ENCODE measurements at places on chromosomes 6 and 20.

GRCh38 chr20:46512943-46513844, at the start of gene ZNF334:
Gene ZNF334 (minus strand): TSS chr20:46513559. CDS start chr20:46512102, 1,457 bp downstream.
- DNase-seq = peak; percentile 37

GRCh38 chr6:87798393-87799278, 96.6 kb upstream of the AKIRIN2 start:
- DNase-seq = no peak

DNA sequence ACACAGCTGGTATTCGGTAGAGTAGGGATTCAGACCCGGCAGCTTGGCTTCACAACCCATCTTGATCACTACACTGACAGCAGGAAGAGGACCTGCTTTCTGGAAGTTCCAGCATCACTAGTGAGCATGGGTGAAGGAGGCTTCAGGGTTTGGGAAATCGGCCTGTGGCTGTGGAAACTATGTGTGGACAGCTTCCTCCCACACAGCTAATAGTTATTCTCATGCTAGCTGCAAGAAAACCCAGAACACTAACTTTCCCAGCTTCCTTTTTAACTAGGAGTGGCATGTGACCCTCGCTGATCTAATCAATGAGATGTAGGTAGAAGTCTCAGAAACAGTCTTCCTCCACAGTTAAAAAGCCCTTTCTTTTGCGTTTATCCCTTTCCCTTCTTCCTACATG, 36.3 kb upstream of the SIRPA start:
- no peak for DNase-seq

- no peak for DNase-seq
Measured at GRCh38 chr6:134619077-134619476, 301.2 kb upstream of the SGK1 start.

DNA sequence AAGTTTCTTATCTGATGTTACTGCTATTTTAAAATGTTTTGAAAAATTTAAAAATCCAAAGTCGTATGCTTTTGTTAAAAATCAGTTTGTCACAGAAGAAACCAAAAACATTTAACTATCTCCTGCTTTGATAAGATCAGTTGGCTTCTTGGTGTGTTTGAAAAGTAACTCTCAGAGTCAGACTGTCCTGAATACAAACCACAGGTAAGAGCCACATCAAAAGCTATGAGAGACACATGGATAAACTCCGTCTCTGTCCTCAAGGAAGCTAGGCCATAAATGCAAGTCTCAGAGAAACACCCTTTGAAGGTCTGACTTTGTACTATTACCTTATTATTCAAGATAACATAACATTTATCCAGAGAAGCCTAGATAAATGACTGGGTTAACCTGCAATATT, 7.7 kb downstream of the HBS1L start:
- DNase-seq = no peak

GRCh38 chr6:169518451-169518850, 183.4 kb downstream of the WDR27 start:
- no peak for DNase-seq

GRCh38 chr6:128174724-128175123, 273.9 kb upstream of the THEMIS start:
- no peak for DNase-seq

- DNase-seq = no peak
Measured at GRCh38 chr6:35199866-35200265, 13.9 kb upstream of the SCUBE3 start.

GRCh38 chr20:4817230-4817671, 95.5 kb downstream of the PRND start:
- DNase-seq = no peak

DNA sequence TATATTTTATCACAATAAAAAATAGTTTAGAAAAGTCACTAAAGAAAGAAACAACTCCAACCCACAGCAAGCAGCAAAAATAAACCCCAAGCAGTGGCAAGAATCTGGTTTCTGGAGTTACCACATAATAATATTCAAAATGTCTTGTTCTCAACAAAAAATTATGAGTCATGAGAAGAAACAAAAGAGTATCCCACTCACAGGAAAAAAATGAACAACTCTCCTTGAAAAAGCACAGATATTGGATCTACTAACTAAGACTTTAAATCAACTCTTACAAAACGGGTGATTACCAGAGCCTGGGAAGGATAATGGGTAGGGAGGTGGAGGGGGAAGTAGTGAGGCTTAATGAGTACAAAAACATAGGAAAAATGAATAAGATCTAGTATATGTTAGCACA, 425.6 kb downstream of the PLCB1 start:
- DNase-seq = no peak

GRCh38 chr20:33407251-33407650, 5.9 kb upstream of the CDK5RAP1 start:
- DNase-seq = no peak

- no peak for DNase-seq
Measured at GRCh38 chr20:49519777-49520359, 37.4 kb upstream of the KCNB1 start.

- DNase-seq = no peak
Measured at GRCh38 chr20:33627577-33628216, 34.4 kb upstream of the C20orf144 start.

DNA sequence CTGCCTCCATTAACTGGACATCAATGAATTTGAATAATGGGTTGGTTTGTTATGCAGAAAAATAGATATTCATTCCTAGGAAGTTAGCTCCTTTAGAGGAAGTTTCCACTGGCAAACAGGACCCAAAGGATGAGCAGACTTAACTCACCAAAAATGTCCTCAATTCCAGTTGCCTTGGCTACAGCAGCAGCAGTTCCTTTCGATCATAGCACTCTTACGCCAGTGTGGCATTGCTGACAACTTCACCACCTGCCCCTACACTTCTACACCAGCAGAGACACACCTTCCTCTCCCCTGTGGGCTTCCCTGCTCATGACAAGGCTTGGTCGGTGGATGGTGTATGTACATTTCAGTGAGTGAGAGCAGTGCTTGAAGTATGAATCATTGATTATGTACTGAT, 532.8 kb downstream of the QKI start:
- DNase-seq = no peak

DNA sequence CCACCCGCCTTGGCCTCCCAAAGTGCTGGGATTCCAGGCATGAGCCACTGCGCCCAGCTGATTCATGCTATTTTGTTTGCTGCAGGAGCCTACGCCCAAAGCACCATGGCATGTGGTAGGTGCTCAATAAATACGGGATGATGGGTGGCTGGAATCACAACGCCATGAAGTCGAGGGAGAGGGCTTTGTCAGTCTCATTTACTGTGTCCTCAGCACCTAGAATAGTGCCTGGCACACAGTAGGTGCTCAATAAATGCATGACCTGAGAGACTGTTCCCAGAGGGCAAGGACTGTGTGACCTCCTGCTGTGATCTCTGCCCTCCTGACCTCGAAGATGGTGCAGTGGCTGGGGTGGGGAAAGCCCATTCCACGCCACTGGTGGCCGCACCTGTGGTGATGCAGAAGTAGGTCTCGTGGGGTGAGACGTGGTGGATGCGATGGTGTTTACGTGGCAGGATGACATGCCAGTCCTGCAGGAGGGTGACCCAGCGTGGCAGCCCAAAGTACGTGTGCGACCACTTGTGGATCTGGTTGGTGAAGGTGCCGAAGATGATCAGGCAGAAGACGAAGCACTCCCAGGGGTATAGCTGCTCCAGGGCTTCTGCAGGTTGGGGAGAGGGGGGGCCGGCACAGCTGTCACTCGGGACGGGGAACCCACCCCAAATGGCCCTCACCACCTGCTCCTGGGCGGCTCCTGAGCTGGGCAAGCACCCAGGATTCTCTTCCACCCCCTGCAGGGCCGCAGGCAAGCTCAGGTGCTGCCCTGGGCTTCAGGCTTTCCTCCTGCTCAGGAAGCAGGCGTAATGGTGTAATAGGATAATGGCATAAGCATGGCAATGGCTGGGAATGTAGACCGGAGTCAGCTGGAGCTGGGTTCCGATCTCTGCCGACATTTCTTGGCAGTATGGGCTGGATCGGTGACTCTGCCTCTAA, 14.9 kb upstream of the UBE2V1 start:
- no peak for DNase-seq

DNA sequence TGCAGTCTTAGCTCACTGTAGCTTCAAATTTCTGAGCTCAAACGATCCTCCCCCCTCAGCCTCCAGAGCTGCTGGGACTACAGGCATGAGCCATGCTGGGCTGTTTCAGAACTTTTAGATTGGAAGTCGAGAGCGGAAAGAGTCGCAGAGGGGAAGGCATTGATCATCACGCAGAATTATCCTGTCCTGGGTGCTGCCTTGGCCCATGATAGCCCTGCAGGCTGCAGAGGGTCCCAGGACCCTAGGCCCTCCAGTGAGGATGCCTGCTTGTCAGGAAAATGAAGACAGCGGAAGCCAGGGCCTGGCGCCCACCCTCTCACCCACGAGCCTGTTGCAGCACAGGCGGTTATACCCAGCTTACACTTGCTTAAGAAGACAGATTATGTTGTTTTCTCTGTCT, 9.1 kb downstream of the TMEM181 start:
- DNase-seq = no peak

DNA sequence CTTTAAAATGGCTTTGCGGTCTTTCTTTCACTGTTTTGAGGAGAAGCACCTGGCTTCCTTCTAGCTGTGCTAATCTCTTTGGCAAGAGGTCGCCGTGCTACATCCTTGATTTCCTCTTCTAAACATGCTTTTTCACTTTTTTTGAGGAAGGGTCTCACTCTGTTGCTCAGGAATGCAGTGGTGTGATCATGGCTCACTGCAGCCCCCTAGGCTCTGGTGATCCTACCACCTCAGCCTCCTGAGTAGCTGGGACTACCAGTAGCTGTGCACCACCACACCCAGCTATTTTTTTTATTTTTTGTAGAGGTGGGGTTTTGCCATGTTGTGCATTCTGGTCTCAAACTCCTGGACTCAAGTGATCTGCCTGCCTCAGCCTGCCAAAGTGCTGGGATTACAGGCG, 40.5 kb downstream of the RSPH3 start:
- DNase-seq = no peak

- no peak for DNase-seq
Measured at GRCh38 chr6:44478158-44478557, 90.7 kb downstream of the CDC5L start.

DNA sequence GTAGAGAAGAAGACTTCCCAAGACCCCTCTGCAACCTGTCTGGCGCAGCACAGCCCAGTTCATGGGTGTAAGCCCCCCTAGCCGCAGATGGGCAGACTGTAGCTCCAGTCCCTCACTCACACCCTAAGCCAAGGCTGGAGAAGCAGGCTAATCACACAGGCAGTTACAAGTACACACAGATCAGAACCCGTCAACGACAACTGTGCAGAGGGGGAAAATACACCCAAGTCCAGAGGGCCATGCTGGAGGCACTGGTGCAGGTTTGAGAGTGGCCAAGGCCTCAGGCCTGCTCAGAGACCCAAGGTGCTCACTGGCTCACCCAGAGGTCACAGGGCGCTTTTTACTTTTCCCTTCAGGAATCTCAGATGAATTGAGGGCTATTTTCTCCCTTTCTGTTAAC, 106.1 kb downstream of the NOL4L start:
- no peak for DNase-seq

GRCh38 chr6:102928109-102928508, 1534.6 kb downstream of the GRIK2 start:
- DNase-seq = no peak

DNA sequence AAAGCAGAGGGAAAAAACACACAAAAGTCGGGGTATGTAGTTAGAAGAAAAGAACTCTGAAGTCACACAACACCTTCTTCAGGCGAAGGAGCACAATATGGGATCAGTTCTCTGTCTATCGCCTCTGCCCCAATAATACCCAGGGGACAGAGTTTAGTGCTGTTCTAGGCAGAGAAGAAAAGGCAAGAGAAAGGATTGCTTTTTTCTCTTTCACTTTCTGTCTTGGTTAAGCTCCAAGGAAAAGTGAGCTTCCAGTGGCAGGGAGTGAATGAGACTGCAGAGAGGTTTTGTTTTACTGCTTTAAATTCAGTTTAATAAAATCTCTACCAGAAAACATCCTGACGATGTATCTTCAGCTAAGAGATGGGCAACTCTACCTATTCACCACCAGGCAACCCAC, 86.6 kb upstream of the STXBP5 start:
- no peak for DNase-seq

DNA sequence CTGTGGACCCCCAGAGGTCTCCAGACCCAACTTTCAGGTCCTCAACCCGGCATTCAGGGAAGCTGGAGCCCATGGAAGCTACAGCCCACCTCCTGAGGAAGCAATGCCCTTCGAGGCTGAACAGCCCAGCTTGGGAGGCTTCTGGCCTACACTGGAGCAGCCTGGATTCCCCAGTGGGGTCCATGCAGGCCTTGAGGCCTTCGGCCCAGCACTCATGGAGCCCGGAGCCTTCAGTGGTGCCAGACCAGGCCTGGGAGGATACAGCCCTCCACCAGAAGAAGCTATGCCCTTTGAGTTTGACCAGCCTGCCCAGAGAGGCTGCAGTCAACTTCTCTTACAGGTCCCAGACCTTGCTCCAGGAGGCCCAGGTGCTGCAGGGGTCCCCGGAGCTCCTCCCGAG, 950 bp downstream of the GNAS start:
- DNase-seq = no peak

DNA sequence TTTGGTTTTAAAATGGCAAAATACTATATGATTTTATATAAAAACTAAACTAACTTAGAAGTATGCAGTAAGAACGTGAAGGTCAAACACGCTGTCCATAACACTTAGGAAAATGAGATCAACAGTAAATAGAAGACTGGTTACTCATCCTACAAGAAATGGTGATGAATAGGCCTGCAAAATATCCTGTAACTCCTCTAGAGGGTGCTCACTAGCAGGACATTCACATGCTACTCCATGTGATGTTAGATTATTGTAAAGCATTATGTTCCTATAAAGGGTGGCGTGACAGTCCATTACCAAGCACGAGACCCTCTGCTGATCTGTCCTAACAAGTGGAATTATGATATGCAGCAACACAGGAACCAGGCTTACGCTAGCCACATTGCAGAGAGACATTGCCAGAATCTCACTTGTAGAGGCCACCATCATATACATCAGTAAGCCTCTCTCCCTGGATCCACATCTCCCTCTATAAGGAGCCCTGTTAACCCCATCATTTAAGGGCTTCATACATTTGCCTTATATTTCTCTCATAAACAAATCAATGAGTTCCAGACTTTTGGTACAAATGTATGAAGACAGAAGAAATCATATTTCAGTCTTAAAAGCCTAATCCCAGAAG, 18.0 kb upstream of the DEFB129 start:
- DNase-seq = no peak

GRCh38 chr6:137291441-137291840, 72.3 kb upstream of the IFNGR1 start:
- DNase-seq = no peak
